ENCODE measurements at places on chromosomes 2 and 18. TPM values are rescaled to one million over a fixed set of nuclear protein-coding genes. Genes with fewer than 3 reads are reported as not detected.

The ZNF513 gene
- 2.5 TPM for polyA plus RNA-seq

The POTEI gene
- not detected for polyA plus RNA-seq

DNA sequence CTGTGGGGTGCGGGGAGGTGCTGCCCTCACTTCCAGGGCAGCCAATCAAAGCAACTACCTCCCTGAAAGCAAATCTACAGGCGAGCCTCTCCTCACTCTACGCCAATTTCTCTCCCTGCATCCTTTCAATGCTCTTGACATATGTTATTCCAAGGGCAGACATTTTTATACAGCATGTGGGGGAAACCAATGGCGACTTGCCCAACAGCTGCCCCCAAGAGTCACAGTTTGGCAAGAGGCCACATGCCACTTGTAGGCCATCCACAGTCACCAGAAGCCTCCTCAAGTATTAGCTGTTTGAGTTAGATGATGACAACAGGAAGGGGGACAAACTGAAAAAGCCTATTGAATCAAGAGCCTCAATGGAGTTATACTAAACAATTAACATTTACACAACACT lies 114.6 kb downstream of the MYO5B start:
- H3K4me3 ChIP-seq = no peak overlapping the region
- H3K27ac ChIP-seq = no peak overlapping the region
- H3K27me3 ChIP-seq = peaks cover 4% of the 10 kb centered on the region
- DNase-seq = no peak

The FNDC4 gene
- 0.15 TPM for polyA plus RNA-seq

The VWA3B gene
- 0.63 TPM for polyA plus RNA-seq

Measured in naive thymus-derived CD8-positive, alpha-beta T cell (primary cell).